ENCODE measurements at places on chromosomes 5 and 9.

- no peak for DNase-seq
Observed at GRCh38 chr9:84374516-84374915, 34.0 kb upstream of the SLC28A3 start.

GRCh38 chr9:36118706-36119105, 17.8 kb upstream of the GLIPR2 start:
- no peak for DNase-seq

GRCh38 chr5:8897316-8897715, 648.6 kb downstream of the SEMA5A start:
- no peak for DNase-seq

DNA sequence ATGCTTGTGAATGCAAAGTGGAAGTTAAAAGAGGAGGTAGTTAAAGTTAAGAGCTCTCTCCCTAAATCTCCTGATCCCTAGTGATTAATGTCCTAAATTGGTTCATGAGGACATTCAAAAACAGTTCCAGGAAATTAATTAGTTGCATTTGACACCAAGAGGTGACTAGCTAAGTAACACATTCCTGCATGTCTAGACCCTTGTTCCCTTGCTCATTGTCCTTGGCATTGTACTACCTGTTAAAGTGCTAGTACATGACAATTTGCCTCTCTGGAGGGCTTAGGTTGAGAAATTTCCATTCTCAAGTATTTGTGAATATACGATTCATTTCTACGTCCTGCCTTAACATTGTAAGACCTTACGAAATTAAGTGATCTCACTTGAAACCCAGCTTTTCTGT, 278.6 kb upstream of the CDH10 start:
- DNase-seq, result no peak

DNA sequence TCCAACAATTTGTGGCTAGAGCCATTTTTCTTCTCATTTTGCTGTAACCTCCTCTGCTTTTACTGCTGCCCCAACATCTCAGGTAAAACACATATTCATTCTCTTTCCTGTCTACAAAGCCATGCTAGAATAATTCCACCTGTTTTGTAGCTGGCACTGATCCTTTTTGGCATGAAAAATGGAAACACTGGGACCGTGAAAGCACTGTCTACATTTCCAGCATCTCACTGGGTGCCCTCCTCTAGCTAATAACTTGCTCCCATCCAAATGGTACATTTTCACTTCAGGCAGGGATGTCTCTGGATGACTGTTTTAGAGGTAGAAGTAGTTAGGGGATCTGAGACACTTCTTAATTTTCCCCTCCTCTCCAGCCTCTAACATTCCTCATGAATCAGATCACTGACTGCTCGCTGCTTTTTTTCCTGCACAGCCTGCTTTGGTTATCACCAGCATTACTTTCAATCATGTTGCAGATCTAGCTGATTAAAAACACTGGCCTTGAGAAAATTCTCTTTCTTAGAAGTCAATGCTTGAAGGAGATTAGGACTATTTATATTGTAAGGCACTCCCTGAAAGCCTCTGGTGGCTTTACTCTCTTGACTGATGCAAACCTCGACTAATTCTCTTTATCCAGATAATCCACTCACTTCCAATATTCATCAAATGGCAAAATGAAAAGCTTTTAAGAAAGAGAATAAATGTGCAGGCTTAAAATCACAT, 1312.6 kb upstream of the DMAC1 start:
- no peak for DNase-seq

GRCh38 chr9:113293285-113293878, 9.8 kb downstream of the RNF183 start:
- no peak for DNase-seq

DNA sequence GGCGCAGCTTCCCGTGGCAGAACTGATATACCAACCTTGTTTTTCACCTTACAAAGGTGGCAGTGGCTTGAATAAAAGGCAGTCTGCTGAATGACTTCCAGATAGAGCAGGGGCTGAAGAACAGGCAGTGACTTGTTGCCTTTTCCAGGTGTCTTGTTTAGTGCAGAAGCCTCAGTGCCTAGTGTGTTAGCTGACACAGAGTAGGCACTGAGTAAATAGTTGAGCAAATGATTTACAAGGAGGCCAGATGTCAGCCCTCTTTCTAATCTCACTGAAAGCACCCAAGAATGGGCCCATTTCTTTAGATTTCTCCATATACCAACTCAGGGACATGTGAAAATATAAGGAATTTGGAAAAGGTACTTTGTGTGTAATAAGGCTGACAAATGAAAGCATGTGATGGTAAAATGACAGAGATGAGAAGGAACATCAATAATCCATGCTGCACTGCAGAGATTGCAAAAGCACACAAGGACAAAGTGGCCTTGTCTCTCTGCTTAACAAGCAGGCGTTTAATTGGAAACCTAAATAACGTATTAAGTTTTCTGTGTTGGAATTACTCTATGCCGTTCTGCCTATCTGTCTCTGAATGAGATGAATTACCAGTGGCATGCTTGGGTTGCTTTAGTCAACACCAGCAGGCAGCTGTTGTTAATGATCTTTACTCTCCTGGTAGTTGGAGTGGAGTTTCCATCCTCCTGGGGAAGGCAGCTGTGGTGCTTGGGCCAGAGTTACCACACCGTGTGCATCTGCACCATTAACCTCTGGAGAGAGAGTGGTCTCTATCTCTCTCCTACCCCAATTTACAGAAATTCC, 360.1 kb upstream of the C9orf72 start:
- no peak for DNase-seq

DNA sequence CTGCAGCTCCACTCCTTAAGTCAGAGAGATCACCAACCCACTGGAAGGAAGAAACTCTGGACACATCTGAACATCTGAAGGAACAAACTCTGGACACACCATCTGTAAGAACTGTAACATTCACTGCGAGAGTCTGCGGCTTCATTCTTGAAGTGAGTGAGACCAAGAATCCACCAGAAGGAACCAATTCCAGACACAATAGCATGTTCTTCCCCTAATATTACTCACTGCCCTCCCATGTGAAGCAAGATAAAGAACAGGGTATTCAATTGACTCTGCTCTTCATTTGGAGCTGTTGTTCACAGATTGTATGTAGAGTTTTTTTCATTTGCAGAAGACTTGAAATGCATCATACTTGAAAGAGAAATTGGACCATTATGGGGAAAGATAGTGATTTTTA, 10.8 kb downstream of the SAXO1 start:
- no peak for DNase-seq

- no peak for DNase-seq
Observed at GRCh38 chr9:91560301-91560700, 136.7 kb upstream of the NFIL3 start.

- DNase-seq, result no peak
Observed at GRCh38 chr9:75909776-75910175, 19.3 kb downstream of the PCSK5 start.

- DNase-seq, result no peak
Observed at GRCh38 chr5:139363937-139364336, 19.2 kb downstream of the SLC23A1 start.

DNA sequence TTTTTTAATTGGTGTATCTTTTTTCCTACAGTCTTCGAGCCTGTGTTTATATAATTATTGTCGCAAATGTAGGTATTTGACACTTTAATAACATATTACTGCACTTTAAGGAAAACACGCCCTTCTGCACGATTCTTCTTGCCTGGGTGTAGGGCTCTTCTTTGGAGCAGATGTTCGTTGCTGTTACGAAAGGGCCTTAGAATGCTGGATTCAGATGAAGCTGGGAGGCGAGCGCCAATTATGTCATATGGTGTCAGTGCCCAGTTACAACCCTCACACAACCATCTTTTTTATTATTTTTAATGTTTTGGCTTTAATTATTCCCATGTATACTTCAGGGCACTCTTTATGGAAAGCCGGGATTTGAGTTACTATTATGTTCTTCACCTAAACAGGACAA, 553.0 kb downstream of the EBF1 start:
- no peak for DNase-seq

- DNase-seq, result peak; percentile 65
Observed at GRCh38 chr9:137029058-137029936, 1.3 kb upstream of the ABCA2 start.

DNA sequence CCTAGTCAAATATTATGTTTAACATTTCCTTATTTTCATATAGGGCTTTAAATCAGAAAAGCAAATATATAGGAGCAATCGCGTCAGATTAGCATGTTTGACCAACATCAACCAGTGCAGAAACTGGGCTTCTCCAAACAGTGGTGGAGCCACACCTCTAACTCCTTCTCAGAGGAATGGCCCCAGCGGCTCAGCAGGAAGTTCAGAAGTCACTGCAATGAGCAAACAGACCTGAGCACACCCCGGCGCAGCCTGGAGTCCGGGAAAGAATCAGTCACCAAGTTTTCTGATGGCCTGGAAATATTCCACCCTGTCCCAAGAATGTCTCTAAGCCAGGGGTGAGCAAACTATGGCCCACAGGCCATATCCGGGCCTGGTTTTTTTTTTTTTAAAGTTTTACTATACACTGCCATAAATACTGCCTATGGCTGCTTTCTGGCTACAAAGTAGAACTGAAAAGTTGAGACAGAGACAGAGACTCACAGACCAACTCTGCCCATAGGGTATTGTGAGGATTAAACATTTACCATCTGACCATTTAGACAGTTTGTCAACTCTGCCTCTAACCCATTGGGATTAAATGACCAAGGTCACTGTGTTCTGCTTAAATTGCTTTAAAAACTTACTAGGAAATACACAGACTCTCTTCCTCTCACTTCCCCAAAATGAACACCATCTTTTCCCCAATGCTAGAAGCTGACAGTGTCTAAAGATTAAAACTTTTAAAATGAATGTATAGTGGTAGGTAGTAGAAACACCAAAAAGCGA, 5.4 kb downstream of the GOLM1 start:
- DNase-seq, result no peak

DNA sequence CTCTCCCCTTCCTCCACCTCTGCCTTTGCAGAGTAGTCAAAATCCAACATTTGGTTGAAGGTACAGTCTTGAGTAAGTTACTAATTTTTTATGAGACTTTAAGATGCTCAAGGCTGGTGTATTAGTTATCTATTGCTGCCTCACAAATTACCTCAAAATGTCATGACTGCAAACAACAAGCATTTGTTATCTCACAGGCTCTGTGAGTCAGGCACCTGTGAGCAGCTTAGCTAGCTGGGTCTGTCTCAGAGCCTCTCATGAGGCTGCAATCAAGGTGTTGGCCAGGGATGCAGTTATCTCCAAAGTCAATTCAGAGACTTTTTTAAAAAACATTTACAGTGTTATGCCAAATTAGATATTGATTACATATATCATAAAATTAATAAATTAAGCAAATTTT, 371.3 kb upstream of the RGMB start:
- no peak for DNase-seq

DNA sequence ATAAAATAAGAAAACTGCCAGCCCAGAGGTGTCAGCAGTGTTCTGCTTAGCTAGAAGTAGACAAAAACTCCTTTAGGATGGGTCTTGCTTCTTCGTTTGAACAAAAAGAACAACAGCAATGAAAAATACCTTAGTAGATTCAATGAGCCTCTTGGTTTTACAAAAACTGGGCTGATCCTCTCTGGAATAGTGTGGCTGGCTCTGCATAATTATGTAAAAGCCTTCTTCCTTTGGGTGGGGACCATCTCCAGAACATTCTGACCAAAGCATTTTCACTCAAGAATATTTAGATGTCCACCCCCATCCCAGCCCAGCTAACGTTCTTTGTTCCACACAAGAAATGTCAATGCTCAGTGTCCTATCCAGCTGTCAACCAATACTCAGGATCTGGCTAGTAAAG, 63.2 kb downstream of the LRSAM1 start:
- no peak for DNase-seq

DNA sequence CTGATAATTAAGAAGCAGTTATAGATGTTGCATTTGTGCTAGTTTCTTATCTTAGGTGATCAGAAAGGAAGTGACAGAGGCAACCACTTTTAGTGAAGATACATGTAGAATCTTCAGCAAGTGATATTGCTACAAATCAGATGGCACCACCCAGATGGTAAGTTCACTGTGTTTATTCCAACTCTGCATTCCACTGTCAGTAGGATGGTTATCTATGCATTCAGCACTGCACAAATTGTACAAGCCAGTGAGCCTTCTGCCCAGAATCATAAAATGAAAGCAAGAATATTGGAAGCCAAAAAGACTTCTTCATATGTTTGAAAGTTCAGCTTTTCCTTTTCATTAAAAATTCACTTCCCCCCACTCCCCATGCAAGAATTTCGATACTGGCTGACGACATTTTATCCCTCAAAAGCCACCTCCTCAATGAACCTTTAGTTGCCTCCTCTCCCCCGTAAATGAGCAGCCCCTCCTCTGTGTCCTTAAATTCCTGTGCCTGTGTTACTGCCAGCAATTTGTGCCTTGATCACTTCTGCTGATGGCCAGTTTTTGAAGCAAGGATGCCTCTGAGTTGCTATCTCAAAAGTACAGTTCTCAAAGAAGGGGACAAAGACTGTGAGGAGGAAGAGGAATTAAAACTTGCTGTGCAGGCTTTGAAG, 91.6 kb downstream of the ZSWIM6 start:
- DNase-seq, result no peak

GRCh38 chr5:39116344-39117170, 42.4 kb upstream of the RICTOR start:
- no peak for DNase-seq

DNA sequence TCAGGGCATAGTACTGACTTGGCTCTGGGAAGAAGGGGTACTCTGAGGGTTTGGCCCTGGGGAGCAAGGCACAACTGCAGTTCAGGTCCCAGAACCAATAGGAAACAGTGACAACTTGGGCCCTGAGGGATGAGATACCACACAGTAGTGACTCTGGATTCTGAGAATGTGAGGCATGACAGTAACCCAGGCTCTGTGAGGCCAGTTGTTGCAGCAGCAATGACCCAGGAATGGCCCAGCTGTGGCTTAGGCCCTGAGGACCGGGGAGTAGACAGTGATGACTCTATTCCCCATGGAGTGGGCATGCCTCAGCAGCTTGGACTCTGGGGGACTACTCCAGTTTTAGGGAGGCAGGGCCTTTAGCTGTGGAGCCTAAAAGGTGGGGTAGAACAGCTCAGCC, 21.5 kb upstream of the NFIL3 start:
- DNase-seq, result no peak

DNA sequence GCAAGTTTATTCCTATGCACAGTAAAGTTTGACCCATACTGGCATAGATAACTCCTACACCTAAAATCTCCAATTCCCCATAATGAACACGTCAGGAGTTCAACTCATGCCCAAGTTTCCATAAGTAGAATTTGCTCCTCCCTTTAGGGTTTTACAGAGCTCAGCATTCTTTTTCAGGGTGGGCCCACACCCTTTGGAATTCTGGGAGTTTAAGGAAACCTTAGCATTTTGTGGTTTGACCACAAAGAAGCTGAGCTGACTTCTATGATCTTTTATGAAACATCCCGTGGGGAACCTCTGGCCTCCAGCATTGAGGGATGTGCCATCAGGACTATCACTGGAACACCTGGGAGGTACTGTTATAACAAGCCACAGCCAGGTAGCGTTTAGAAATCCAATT, 220.6 kb upstream of the MAP3K1 start:
- no peak for DNase-seq

DNA sequence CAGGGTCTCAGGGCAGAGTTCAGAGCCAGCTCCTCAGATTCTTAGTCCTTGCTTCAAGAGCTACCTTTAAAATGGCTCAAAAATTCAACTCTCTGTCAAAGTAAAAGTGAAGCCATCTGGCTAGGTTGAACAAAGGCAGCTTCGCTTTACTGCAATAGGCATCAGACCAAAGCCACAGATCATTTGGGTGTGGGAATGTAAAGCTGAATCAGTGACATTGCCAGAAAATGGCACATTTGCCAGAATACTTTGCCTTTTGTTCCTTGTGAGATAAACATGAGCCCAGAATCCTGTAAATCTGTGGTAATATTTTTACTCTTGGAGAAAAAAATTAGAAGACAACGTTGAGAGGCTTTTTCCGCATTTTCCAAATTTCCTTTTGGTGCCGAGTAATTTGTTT, 210.5 kb downstream of the PALM2AKAP2 start:
- DNase-seq, result no peak

- DNase-seq, result no peak
Observed at GRCh38 chr9:88773627-88774244, 217.5 kb upstream of the S1PR3 start.
